Neural crest cell (in vitro differentiated cells): ENCODE measurements at places on chromosomes 1 and 21. TPM values are rescaled to one million over a fixed set of nuclear protein-coding genes. Genes with fewer than 3 reads are reported as not detected.

- H3K4me3 ChIP-seq: no peak overlapping the region
- no peak for DNase-seq
- H3K27me3 ChIP-seq: no peaks in the 10 kb centered on the region
These were observed 122.1 kb downstream of the EDEM3 start for GRCh38 chr1:184632415-184633175.

- no peak for DNase-seq
- H3K4me3 ChIP-seq: no peak overlapping the region
- peaks cover 9% of the 10 kb centered on the region for H3K4me1 ChIP-seq
- no peak overlapping the region for H3K27ac ChIP-seq
These were observed 65.0 kb upstream of the PRDX6 start for GRCh38 chr1:173411835-173412742.

The S100A5 gene
- not detected in 2 replicates for total RNA-seq

The SLFNL1 gene
- total RNA-seq: 0.37 and 0.64 TPM in 2 replicates

The NPPA gene
- total RNA-seq: not detected in 2 replicates
